ENCODE measurements at places on chromosomes 7 and 10.

GRCh38 chr10:74936577-74937265, 110.3 kb downstream of the KAT6B start:
- DNase-seq: no peak

- no peak for DNase-seq
These were observed 690.9 kb downstream of the NXPH1 start for GRCh38 chr7:9124320-9124719.

DNA sequence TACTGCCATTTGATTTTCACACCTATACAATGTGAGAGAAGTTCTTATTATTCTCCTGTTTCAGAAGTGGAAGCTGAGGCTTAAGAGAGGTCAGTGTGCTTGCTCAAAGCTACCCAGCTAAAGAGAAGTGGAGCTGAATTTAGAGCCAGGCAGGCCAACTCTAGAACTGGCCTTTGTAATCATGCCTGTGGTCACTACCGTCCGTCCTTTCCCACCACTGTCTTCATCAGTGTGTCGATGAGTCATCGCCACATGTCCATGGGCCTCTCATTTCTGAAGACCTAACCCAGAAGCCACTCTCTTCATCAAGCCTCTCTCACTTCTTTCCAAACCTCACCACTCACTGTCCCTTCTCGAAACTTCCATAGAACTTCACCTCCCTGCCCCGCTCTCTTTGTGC, 237.8 kb downstream of the KIAA1217 start:
- DNase-seq: no peak

DNA sequence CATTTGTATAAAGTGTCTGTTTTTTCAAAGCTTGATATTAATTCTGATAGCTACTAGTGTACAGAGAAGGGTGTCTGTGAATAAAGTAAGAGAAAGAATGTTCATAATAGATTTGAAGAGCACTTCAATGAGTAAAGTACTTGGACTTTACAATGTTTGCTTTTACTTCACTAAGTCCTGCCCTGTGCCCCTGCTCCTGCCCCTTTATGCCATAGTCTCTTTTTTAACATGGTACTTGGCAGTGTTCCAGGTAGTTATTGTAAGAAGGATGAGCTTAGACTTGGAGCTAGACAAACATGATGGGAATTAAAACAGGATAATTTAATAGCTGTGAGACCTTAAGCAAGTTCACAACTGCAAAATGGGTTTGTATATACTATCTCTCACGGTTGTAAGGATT, 41.0 kb downstream of the ZEB1 start:
- DNase-seq: no peak

GRCh38 chr7:32053204-32053603, 17.0 kb downstream of the PDE1C start:
- no peak for DNase-seq

- no peak for DNase-seq
These were observed 144.8 kb downstream of the MYOF start for GRCh38 chr10:93337309-93337721.

DNA sequence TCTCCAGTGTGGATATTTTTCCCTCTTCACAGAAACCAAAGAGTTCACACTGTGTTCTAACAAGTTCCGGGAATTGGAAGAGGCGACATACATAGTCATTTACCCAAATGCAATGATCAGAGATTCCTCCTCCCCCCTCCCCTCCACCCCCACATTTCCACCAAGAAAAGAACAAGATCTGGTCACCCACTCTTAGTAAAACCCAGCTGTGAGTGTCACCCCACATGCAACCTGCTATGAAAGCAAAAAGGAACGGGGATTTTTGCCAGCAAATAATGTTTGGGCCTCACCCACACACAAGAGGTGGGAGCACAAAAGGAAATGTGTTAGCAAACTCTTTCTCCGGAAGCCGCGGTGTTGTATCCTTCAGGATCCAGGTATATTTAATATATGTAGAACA, 745.0 kb upstream of the AUTS2 start:
- DNase-seq: no peak
